ENCODE measurements at places on chromosomes 1 and 21.

- DNase-seq: no peak
Measured at GRCh38 chr1:85584923-85585322, 4.4 kb downstream of the CCN1 start.

- no peak for DNase-seq
Measured at GRCh38 chr21:29873908-29874307, 65.9 kb downstream of the GRIK1 start.

- no peak for DNase-seq
Measured at GRCh38 chr1:192575499-192576189, at the start of gene RGS1. RGS1 (plus strand) TSS chr1:192575773; CDS start chr1:192575793, 20 bp downstream.

GRCh38 chr1:7678491-7679158 is 92.5 kb upstream of the VAMP3 start:
- no peak for DNase-seq

GRCh38 chr1:182196897-182197870 is 135.7 kb upstream of the ZNF648 start:
- no peak for DNase-seq

DNA sequence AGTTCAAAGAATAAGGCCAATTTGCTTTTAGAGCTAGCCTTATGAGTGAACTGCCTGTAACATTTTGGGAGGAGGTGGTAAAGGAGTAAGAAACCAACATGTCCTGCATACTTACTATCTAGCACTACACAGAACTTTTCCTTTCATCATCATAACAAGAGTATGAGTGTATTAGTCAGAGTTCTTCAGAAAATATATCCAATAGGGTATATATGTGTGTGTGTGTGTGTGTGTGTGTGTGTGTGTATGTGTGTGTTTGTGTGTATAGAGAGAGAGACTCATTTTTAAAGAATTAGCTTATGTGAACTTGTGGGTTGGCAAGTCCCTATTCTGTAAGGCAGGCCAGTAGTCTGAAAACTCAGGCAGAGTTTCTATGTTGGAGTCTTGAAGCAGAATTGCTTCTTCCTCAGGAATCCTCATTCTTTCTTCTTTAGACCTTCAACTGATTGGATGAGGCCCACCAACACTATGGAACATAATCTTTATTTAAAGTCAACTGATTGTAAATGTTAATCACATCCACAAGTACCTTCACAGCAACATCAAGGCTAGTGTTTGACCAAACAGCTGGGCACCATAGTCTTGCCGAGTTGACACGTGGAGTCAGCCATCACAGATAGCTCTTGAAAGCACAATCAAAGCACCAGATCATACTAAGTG is 121.9 kb downstream of the CYYR1 start:
- no peak for DNase-seq

- no peak for DNase-seq
Measured at GRCh38 chr1:30727824-30728223, 4.4 kb upstream of the MATN1 start.

DNA sequence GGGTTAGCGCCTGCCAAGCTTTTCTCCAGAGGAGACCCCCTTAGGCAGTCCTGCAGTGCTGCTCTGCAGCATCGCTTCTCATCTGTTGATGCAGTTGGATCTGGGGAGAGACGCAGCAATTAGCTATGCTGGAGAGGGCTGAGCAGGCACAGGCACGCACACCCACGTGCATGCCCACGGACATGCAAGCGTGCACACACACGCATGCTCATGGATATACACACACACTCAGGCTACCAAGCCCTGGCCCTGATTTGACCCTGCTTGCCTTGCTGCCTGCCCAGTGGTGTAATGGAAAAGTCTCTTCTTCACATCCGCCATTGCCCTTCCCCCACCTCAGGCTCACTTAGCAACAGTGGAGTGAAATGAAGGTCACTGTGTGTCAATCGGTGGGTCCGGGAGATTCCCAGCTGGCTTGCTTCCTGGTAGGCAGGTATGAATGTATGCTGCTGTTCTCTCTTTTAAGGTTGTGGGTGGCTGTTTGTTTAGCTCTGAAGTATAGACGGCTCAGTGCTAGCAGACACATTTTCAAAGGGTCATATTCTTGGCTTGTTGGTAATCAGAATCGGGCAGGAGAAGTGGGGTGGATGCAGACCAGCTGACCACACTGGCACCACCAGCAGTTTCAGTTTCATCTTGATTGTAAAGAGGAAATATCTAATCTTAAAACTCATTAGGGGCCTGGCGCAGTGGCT is 9.5 kb downstream of the ATP1B1 start:
- DNase-seq: no peak

DNA sequence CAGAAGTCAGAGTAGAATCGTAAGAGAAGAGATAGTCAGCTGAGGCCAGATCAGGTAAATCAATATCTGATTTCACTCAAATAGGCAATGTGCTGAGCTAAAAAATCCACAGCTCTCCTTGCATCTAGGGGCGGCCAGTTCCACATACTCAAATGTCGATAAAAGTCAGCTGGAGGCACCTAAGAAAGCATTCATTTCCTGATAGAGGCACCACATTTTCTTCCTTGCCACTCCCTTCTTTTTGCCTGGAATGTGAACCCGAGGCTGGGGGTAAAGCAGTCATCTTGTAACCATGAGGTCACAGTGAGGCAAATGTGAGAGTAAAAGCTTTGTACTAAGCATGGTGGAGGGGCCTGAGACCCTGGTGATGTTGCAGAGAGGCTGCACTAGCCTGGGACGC is 24.2 kb upstream of the CTPS1 start:
- DNase-seq: no peak

DNA sequence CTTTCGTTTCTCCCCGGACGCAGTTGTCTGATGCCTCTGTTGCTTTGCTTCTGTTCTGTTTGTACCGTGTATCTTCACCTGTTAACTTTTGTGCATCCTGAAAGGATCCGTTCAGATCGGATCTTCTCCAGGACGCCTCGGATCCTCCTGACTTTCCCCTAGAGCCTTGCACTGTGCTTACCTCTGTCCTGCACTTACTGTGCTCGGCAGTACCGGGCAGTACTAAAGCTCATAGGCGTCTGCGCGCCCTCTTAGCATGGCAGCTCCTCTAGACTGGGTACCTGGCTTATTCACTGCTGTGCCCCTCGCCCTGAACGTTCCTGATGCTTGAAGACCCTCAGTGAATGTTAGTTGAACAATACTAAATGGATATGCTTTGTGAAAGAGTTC is 934 bp downstream of the SCP2 start:
- DNase-seq: no peak

GRCh38 chr1:198024336-198024735 is 107.2 kb downstream of the LHX9 start:
- no peak for DNase-seq

GRCh38 chr1:8351693-8352470 is 34.0 kb downstream of the SLC45A1 start:
- DNase-seq: no peak

- DNase-seq: no peak
Measured at GRCh38 chr21:20968391-20968790, 29.8 kb upstream of the NCAM2 start.

DNA sequence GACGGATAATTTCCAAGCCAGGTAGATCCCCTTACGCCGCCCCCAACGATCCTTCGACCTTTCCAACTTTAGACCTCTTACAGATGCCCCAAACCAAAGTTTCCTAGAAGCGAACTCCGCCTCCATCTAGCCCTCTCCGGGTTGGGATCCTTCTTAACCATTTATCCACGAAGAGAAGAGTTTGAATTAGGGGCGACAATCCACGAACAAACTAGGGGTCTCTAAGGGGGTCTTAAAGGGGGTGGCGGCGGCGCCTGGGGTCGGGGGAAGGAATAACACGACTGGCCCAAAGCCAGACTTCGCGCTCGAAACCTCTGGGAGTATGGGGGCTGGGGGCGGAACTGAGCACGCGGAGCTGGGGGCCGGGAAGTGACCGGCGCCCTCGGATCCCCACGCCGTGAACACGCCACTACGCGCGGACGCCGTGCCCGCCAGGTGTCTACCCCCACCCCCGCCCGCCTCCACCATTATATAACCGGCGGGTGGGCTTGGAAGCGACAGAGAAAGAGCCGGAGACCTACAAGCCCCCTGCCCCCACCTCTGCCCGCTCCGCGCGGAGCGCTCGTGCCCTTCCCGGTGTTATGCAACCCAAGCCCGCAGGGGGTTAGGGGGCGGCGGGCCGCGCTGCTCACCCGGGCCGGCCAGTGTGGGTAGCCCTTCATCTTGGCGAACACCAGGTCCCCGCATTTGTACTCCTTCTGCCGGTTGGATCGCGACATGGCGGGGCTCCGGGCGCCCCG is 594 bp downstream of the HDGF start:
- no peak for DNase-seq

DNA sequence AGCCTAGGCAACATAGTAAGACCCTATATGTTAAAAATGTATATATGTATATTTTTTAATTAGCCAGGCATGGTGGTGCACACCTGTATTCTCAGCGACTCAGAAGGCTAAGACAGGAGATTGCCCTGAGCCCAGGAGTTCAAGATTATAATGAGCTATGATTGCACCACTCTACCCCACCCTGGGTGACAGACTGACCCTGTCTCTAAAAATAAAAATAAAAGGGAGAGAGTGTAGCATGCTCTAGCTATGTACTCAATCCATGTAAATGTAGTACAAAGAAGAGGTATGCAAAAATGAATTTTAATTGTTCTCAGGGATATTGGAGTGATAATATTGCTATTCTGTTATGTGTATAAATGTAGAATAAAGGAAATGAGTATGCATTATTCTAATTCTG is 52.9 kb upstream of the DARS2 start:
- DNase-seq: no peak

DNA sequence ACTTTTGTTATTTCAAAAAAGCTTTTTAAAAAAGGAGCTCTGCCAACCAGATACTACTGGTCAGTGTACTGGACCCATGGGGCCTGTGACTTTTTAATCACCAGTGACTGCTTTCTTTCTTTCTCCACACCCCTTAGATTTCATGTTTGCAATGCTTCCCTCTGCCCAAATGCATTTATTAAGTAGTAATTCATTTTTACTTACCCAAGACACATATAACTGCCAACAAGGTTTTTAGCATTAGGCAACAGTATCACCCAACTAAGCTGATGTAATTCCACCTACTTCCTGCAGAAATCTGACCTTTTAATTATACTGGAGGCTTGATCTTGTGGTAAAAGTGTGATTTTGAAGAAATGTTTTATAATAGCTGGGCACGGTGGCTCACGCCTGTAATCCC is 12.5 kb downstream of the MECR start:
- DNase-seq: no peak

DNA sequence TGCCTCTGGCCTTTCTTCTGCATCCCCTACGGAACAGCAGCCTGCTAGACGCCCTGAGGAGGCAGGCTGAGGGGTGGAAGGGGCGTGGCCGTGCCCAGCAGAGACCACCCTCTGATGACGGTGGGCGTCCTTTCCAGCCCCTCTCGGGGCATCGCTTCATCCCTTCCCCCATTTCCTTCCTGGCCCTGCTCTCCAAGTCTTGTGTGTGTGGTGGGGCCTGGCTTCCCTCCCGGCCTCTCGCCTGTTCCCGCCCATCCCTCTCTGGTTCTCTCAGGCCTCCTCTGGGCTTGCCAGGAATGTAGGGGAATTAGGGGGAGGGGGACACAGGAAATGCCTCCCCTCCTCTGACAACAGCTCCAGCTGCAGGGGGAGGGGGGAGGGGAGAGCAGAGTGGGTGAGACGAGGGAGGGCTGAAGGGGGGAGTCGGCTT is 51.1 kb downstream of the SKI start:
- no peak for DNase-seq

GRCh38 chr1:157952601-157953000 is 40.8 kb upstream of the KIRREL1 start:
- no peak for DNase-seq

GRCh38 chr1:1781526-1781903 is 3.2 kb upstream of the NADK start:
- DNase-seq: no peak

- no peak for DNase-seq
Measured at GRCh38 chr1:29971703-29972102, 735.4 kb downstream of the PTPRU start.

DNA sequence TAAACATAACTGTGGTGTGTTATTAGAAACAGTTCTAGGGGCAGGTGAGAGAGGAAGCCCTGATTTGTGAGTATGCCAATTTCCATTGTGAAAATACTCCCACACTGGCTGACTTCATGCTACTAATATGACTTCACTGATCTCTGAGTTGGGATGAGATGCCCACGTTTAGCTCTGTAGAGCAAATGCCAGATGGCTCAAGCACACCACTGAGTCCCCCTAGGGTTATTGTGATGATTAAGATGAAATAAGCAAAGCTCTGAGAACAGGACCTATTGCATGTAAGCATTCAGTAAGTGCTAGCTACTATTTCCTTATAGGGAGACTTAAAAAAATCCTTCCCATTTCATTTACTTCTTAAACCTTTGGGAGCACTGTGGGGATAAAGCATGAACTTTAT is 117.6 kb downstream of the CENPF start:
- DNase-seq: no peak

DNA sequence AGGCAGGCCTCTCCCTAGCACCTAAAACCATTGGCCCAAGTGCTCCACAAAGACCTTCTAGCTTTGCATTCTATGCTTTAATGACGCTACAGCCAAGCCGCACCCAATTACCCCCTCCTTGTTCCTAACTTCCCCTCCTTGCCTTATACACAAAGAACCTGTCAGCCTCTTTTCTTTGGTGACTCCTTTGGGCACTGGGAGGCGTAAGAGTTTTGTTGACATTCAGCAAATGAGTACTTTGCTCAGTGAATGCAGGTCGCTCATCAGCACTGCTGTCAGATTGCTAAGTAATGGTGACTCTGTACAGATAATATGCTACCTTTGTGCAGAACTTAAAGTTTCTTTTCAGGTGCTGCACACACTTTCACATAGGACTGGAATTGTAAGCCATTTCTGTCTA is 187.6 kb upstream of the FAM78B start:
- no peak for DNase-seq

GRCh38 chr1:157646144-157646543 is 48.3 kb upstream of the FCRL4 start:
- DNase-seq: no peak

Data from NCI-H524 treated with DMSO at 0.1 percent for 48 hours (cell line).